ENCODE measurements at places on chromosomes 11 and 22.

DNA sequence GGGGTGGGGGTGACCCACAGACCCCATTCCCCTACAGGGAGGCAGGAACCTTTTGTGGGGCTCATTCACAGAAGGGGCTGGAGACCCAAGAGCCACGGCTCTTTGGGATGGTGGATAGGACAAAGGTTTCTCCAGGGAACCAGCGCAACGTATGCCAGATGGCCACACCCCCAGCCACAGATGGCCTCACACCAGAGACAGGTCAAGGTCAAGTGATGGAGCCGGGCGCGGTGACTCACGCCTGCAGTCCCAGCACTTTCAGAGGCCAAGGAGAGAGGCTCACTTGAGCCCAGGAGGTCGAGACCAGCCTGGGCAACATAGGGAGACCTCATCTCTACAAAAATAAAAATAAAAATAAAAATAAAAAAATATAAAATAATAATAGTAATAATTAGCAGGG, 17.1 kb upstream of the BRSK2 start:
- DNase-seq: no peak

DNA sequence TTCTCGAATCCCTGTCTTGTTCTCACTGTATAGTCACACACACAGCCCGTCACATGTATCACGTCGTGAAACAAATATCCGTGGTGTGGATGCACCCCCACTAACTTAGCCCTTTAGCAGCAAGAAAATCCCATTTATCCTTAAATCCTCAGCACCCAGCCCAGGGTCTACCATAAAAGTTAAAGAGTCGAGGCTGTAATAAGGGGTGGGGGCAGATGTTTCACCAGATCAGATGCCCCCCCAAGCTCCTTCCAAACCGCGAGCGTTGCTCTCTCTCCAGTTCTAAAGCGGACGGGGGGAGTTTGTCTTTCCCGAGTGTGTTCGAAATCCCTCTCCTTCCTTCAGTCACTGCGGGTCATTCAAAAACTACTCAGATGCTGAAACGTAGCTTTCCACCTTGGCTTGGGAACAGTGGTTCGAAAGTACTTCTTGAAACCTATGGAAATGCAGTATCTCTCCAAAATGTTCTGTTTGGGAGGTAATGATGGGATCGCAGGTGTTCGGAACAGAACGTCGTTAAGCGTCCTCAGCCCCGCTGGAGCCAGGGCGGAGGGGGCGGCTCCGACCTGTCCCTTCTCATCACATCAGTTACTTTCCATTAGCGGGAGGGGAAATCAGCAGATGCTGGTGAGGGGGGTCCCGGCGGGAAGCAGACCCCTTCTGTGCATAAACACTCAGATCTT, 156.2 kb downstream of the BRD1 start:
- no peak for DNase-seq

DNA sequence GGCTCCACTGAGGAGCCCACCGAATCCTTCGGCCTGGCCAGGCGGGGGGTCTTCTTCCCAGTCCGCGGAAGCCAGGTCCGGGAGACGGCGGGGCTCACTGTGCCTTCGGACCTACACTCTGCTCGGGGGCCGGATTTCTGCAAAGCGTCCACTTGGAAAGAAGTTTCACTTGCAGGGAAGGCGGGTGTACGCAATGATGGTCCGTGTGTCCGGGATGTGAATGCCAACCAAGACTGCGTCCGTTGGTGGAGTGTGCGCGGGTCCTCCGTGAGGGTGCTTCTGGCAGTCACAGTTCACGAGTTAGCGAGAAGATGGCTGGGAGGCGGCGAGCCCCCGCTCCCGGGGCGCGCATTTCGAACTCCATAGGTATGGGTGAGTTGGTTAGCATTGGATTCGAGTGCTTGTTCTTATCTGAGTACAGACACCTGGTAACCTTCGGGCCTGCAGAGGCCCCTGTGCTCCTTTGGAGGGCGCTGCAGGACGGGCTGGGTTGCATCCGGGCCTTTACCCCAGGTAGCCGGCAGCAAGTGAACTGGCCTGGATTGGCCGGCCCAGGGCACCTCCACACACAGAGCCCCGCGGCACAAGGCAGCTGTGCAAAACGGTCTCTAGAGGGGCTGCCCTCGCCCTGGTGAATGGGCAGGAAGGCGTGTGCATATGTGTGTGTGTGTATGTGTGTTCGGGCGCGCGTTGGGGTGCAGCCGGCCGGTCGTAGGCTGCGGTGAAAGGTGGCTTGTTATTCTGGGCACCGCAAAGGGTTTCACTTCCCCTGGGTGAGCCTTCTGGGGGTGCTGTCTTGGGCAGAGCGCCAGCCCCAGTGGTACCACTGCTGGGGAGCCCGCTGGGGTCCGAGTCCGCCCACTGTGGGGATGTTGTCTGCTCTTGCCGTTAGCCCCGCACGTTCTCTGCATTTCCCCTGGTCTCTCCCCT, 13.3 kb upstream of the CYP2R1 start:
- DNase-seq: no peak

GRCh38 chr11:44377121-44377520, 67.2 kb upstream of the ALX4 start:
- DNase-seq: no peak

DNA sequence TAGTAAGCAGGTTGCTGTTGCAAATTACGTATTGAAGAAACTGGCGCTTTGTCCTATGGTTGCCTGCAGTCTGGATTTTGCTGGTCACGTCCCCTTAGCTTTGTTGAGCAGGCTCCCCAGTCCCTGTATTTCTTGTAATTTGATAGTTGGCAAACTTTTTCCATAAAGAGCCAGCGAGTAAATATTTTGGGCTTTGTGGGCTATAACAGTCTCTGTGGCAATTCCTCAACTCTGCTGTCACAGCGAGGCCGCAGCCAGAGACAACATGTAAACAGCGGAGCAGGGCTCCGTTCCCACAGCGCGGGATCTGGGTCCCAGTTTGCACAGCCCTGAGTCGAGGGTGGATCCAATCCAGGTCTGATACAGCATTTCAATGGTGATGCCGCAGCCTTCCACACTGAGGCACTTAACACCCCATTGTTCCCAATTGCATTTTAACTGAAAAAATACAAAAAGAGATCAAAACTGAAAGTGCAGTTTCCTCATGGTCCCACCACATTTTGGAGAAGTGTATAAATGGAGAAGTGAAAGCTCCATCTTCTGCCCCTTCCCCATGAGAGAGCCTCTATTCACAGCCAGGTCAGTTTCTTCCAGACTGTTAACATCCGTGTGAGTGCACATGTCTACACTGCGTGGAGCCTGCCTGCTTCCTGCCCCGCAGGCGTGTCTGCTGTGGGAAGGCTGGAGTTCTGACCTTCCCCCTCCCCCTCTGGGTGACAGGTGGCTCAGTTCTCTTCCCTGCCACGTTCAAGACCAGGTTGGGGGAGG, 89.1 kb downstream of the RPS6KA4 start:
- peak; percentile 24 for DNase-seq

GRCh38 chr11:73308003-73308960, at the start of gene ARHGEF17:
TSS of gene ARHGEF17 (plus strand) at chr11:73308276. CDS start at chr11:73308639, 363 bp downstream.
- DNase-seq: peak; percentile 79

- no peak for DNase-seq
Observed at GRCh38 chr22:37742376-37743171, 45.7 kb downstream of the TRIOBP start.

DNA sequence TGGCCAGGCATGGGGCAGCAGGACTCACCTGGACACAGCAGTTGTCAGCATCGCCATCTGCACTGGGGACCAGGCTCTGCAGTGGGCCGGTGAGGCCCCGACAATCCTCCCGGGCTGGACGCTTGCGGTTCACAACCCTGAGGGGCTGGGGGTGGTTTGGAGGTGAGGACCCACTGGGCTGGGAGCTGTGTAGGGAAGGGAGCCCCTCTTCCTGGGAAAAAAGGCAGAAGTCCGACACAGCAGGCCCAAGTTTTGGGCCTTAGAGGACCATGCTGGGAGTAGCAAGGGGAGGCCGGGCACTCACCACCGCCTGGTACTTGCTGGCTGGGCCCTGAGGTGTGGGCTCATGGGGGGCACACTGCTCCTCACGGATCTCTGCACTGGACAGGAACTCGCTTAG, 39.8 kb upstream of the KCNJ11 start:
- no peak for DNase-seq

DNA sequence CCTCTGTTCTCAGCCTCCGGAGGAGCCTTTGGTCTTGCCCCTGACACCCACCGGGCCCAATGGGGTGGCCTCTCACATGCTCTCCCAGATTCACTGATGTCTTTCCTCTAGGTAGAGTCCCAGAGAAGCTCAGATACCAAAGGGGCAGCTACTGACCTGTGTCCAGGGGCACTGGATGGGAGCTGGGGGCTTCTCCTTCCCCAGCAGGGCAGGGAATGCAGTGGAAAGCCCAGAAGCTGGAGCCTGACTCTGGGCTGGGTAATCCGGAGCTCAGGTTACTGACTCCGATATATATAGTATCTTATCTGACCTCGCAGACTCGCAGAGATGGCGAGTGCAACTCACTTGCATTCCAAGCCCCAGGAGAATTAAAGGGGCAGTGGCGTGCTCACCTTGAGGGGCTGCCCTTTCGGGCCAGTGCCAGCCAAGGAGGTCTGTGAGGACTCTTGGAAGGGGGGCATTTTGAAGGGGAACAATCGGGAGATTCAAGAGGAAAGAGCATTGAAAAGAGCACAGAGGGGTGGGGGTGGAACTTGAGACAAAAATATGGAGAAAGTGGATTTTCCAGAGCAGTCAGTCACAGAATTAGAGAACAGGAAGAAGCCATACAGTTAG, 2.5 kb downstream of the USP2 start:
- no peak for DNase-seq

DNA sequence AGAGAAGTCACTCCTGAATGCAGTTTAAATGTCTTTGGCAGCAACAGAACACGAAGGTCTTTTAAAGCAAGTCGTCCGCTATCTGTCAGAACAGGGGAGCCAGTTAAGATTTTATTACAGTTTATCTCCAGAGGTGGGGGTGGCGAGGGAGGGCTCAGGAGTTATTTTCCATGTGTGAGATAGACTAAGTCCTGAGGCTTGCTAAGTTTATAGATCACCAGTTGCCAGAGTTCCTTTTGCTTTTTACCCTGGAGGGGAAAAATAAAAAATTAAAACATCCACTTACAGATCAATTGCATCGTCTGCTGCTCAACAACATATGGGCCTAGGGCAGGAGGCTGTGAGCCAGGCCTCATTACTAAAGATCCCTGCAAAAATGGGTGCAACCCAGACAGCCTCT, 90.7 kb downstream of the SNX19 start:
- no peak for DNase-seq

GRCh38 chr11:28529540-28530410, 421.6 kb downstream of the METTL15 start:
- DNase-seq: peak; percentile 58

DNA sequence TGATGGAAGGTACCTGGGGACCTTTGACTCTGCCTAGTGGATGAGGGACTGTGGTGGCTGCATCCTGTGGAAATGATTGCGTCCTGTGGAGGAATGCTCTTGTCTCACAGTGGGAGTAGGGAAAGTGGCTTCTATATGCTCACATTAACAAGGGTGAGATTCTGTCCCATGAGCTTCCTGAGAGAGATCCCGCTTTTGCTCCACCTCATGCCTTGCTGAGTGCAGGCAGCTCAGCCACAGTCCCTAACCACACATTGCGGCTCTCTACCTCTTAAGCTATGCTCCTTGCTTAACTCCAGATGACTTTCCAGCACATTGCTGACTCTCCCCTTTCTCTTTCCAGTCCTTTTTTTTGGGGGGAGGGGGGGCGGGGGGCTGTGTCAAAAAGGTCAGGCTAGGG, 45.0 kb downstream of the TEAD1 start:
- no peak for DNase-seq

- DNase-seq: no peak
Observed at GRCh38 chr11:74299015-74299414, 12.4 kb downstream of the P4HA3 start.

- DNase-seq: no peak
Observed at GRCh38 chr11:46339816-46340215, 7.4 kb upstream of the DGKZ start.

DNA sequence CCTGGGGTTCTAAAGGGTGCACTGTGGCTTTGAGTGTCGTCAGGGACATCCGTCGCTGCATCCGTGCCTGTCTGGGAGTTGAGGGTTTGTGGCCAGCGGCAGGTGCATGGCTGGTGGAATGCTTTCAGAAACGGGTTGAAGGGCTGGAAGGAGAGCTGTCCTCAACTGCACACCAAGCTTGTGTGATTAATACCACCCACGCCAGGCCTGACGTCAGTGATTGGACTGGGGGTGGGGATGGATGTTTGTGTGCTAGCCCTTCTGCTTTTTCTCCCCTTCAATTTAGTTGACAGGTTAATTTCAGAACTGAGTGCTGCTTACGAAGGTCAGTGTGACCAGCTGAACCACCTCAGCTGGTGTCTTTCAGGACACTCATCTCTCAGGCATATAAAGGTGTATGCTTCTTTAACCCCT, 3.2 kb upstream of the GAB2 start:
- DNase-seq: no peak

GRCh38 chr11:241634-242033, 4.9 kb downstream of the PSMD13 start:
- DNase-seq: no peak

DNA sequence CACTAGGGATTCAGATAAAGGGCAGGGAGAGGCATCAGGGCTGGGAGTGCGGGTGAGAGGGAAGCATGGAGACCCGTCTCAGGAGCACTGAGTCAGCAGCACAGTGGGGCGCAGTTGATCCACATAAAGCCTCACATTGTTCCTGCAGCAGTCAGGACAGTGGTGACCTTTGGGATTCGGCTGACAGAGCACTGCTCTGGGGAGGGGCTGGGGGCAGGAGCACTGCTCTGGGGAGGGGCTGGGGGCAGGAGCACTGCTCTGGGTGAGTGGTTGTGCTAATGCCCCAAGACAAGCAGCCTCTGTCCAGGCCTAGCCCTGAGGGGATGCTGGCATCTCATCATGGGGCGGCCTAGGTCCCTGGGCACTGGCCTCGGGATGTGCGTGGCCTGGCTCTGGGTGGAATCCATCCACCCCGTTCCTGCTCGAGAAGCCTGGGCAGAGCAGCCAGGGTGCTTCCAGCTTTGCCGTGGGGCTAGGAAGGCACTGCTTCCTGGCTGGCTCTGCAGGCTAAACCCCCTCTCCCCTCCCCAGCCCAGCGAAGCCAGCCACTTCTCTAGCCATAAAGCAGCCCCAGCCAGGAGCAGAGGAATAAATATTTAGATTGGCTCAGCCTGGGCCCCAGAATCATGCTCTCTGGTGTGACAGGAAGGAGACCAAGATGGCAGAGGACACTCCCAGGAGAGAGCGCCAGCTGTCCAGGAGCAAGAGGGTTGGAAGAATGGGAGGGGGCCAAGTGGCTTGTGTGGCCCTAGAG, 7.3 kb downstream of the OAF start:
- DNase-seq: no peak

GRCh38 chr22:37427135-37427710, at the start of gene ELFN2:
TSS of gene ELFN2 (minus strand) at chr22:37427479. CDS start at chr22:37375534, 51,945 bp downstream.
- no peak for DNase-seq

- DNase-seq: no peak
Observed at GRCh38 chr11:7898666-7899283, 32.3 kb downstream of the OR10A6 start.

GRCh38 chr11:62391642-62392425, 27.0 kb upstream of the SCGB1A1 start:
- DNase-seq: no peak

GRCh38 chr11:613369-613968, 2.3 kb downstream of the IRF7 start:
- peak; percentile 63 for DNase-seq
